ENCODE measurements at places on chromosomes 11 and 22.

GRCh38 chr11:83158965-83159901 is 2.3 kb downstream of the PCF11 start:
- no peak for DNase-seq

GRCh38 chr11:47691979-47692378 is 23.2 kb downstream of the AGBL2 start:
- no peak for DNase-seq

DNA sequence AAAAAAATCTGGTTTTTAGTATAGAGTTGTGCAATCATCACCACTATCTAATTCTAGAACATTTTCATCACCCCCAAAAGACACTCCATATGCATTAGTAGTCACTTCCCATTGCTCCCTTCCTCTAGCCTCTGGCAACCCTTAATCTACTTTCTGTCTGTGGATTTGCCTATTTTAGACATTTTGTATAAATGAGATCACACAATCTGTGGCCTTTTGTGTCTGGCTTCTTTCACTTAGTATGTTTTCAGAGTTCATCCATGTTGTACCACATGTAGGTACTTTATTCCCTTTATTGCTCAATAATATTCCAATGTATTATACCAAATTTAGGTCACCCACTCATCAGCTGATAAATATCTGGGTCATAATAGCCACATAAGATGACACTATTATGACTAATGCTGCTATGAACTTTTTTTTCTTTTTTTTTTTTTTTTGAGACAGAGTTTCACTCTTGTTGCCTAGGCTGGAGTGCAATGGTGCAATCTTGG is 67.5 kb upstream of the SCUBE2 start:
- DNase-seq = peak; percentile 39

- peak; percentile 82 for DNase-seq
These were observed 35.5 kb upstream of the CWF19L2 start for GRCh38 chr11:107493117-107493516.

- DNase-seq = no peak
These were observed 773 bp downstream of the MIAT start for GRCh38 chr22:26658161-26658560.

DNA sequence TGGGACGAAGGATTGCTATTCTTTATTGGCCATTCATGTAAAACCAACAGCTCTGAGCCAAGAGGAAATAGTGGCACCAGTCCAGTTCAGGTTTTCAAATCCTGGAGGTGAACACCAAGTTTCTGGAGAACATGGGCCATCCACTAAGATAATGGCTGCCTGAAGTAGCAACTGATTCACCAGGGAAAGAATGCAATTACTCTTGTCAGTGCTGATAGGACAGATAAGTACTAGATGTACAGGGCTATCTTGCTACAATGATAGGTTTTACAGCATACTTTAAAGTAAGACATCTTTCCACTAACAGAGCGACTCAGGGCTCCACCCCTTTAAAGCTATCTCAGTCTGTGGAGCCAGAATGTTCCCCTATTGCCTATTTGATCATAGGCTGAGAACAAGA is 36.8 kb upstream of the APOA1 start:
- no peak for DNase-seq

- DNase-seq = no peak
These were observed 18.1 kb downstream of the BTG4 start for GRCh38 chr11:111494040-111494439.

DNA sequence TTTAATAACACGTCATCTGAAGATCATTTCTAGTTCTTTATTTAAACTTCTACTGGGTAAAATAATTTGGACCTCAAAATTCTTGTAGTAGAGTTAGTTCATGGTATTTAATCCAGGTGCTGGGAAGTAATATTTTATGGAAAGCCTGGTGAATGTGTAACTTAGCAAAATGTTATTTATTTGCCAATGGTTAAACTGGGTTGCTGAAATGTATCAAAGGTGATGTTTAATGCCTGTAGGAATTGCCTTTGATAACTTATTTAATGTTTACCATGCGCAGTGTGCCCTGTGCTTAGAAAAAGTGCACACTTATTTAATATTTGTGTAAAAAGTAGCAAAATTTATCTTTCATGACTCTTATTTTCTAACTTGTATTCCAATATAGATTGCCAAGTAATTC is 11.2 kb downstream of the OR5M11 start:
- no peak for DNase-seq

- DNase-seq = no peak
These were observed 60.6 kb upstream of the PRDM11 start for GRCh38 chr11:45085646-45086501.

DNA sequence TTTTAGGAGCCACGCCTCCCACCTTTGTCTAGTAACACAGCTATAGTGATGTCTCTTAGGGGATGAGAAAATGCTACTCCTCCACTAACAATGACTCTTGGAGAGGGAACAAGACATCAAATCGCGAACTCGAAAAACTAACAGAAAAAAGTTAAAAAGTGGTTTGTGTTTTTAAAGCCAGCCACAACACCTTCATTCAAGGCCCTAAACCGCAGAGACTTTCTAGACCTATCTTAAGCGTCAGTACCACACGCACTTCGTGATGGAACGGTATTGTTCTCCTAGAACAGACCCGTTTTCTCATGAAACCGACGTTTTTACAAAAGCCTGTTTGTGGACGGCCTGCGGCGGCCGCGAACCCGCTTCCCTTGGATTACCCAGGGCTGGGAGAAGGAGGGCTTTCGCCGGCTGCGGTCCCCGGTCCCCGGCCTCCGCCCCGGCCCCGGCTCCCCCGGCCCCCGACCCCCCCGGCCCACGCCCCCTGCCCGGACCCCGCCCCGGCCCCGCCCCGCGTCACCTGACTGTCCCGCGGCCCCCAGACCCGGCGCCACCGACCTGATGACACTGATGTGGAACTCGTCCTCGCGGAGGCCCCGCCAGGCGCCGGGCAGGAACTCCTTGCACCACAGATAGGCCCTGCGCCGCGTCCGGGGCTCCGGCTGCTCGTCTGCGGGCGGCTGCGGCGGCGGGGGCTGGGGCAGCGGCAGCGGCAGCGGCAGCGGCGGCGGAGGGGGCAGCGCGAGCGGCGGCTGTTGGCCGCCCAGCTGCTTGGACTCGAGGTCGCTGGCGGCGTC is 718 bp downstream of the CHKA start:
- DNase-seq = peak; percentile 44

GRCh38 chr11:78201096-78201818 is 12.5 kb downstream of the USP35 start:
- no peak for DNase-seq

DNA sequence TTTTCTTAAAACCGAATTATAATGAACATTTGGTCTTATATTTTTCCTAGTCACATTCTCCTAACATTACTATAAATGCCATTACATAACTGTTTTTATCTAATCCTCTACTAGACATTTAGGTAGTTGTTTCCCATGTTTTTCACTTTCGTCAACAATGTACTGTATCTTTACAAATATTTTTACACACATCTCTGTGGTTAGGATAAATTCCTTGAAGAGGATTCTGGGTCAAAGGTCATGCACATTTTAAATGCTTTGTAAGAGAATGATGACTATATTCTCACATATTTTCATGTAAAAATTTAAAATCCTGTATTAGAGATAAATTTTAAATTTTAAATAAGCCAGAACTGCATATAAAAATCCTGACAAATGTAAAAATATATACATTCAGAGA is 61.3 kb upstream of the CLNS1A start:
- no peak for DNase-seq

- DNase-seq = peak; percentile 66
These were observed 534.3 kb upstream of the ARHGAP42 start for GRCh38 chr11:100152766-100153165.

DNA sequence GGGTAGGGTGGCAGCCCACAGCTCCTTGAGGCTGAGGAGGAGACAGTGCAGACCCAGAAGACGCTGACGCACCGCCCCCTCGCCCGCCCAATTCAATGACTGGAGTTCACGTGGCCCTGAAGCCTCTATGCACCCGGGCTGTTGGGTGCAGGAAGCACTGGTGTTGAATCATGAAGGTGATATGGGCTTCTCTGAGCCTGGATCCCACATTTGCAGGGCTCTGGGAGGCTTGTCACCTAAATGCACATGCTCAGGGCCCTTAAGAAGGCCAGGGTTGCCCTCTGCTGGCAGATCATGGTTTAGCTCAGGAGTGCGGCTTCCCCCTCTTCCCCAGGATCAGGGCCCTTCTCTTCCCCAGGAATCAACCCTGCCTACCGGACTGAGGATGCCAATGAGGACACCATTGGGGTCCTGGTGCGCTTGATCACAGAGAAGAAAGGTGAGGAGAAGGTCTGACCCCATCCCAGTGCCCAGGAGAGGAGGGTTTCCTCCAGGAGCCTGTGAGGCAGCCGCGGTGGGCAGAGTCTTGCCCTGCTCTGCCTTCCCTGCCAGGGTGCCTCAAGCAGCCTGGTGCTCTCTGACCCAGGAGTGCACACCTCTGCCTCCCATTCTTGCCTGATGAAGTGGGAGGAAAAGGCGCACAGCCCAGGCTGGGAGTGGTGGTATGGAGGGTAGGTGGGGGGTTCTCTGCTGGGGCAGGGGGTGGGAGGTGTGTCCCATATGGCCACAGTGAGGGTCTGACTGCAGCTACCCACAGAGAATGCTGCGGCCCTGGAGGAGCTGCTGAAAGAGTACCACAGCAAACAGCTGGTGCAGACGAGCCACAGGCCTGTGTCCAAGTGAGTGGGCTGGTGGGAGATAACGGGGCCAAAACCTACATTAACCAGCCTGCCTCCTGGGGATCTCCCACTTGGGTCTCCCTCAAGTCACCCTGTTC is 17.5 kb downstream of the RELT start:
- peak; percentile 84 for DNase-seq

GRCh38 chr22:22142661-22143060 is 101.9 kb upstream of the VPREB1 start:
- no peak for DNase-seq

DNA sequence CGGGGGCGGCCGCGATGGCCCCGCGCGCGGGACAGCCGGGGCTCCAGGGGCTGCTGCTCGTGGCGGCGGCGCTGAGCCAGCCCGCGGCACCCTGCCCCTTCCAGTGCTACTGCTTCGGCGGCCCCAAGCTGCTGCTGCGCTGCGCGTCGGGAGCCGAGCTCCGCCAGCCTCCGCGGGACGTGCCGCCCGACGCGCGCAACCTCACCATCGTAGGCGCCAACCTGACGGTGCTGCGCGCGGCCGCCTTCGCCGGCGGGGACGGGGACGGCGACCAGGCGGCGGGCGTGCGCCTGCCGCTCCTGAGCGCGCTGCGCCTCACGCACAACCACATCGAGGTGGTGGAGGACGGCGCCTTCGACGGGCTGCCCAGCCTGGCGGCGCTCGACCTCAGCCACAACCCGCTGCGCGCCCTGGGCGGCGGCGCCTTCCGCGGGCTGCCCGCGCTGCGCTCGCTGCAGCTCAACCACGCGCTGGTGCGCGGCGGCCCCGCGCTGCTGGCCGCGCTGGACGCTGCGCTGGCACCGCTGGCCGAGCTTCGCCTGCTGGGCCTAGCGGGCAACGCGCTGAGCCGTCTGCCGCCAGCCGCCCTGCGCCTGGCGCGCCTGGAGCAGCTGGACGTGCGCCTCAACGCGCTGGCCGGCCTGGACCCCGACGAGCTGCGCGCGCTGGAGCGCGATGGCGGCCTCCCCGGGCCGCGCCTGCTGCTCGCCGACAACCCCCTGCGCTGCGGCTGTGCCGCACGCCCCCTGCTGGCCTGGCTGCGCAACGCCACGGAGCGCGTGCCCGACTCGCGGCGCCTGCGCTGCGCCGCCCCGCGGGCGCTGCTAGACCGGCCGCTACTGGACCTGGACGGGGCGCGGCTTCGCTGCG is 697 bp downstream of the TPBGL start:
- DNase-seq = peak; percentile 87

- peak; percentile 78 for DNase-seq
These were observed 30.2 kb downstream of the SBF1 start for GRCh38 chr22:50444663-50445062.

DNA sequence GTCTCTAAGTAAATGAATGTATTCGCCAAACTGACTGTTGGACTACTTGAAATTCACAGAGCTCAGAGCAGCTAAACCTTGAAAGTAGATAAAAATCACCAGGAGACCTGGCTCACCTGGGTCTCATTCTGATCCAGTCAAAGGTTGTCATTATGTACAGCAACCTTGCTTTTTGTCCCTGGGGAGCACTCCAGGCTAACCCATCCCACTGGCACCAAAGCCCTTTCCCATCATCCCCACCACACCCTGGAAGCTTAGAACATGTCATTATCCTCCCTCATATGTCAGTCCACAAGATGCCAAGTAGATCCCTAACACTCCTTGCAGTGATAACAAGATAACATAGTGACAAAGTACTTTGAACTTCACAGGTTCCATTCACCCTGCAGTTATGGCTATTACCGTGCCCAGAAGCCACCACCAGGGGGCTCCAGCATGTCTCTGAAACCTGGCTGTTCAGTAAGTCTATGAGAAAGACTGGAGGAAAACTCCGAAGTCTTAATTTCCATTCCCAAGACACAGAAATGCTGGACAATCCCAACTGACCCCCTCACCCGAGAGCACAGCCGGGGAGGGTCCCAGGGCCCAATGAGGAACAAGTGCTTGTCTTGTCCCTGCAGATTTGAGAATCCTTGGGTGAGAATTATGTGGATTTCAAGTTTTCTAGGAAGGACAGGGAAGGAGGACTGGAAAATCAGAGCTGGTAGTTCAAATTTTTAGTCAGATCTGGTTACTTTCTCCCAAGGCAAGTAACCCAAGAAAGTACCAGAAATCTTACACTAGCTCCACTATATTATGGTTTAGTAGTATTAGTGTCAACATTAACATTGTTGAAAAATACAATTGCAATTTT is 43.0 kb upstream of the USP47 start:
- peak; percentile 80 for DNase-seq

- DNase-seq = no peak
These were observed 25.5 kb upstream of the NXPE4 start for GRCh38 chr11:114621072-114621471.

DNA sequence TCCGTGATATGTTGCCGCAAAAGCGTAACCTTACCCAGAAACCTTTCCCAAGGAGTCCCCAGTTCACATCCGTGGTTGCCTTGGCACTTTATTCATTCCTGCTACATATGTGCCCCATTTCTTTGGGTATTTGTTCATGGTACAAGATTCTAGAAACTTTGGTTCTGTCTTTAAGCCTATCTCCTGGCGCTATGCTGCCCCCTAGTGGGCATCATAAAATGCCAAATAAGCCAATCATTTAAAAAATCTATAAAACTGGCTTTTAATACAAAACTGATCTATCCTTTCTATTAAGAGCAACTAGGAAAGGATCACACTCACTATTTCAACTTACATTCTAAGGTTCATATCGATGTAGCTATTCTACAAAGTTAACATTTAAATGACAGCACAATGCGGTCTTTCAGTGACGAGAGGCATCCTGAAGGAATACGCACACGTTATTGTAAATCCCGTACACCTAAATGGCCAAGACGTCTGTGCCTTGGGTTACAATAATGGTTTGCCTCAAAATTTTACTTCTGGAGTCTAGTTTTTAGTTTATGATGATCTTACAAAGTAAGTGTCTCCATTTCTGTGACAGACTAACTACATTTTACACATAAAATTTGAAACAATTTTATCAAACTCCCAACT is 16.2 kb downstream of the PIWIL3 start:
- peak; percentile 58 for DNase-seq

GRCh38 chr11:3642071-3642951 is 519 bp upstream of the ART5 start:
- peak; percentile 75 for DNase-seq
